ENCODE measurements at places on chromosomes 1 and 21. TPM values are rescaled to one million over a fixed set of nuclear protein-coding genes. Genes with fewer than 3 reads are reported as not detected.

Gene UQCRH
- 341 TPM for total RNA-seq

Gene MFAP2
- 81.6 TPM for total RNA-seq

Gene RGS16
- 6.4 TPM for total RNA-seq

Gene DAB1
- total RNA-seq: 14.0 TPM

Gene GPR37L1
- 0.05 TPM for total RNA-seq

Gene GPR3
- 6.1 TPM for total RNA-seq

Gene NEGR1
- total RNA-seq: 1.1 TPM

Gene IL20
- not detected for total RNA-seq

Gene PHC2
- total RNA-seq: 155 TPM

Gene ACOT11
- 2.7 TPM for total RNA-seq

Gene TRIM17
- total RNA-seq: 6.3 TPM

Gene ERG
- total RNA-seq: 0.61 TPM

GRCh38 chr1:63322114-63322943 is at the start of gene FOXD3:
TSS of gene FOXD3 (plus strand) at chr1:63322567. CDS start at chr1:63323059, 492 bp downstream.
- H3K27me3 ChIP-seq: peaks cover 86% of the 10 kb centered on the region
- peaks cover 13% of the 10 kb centered on the region for H3K36me3 ChIP-seq
- peaks cover 63% of the 10 kb centered on the region for H3K4me1 ChIP-seq
- DNase-seq: peak; percentile 79

- H3K27ac ChIP-seq: no peak overlapping the region
- no peak for DNase-seq
- H3K36me3 ChIP-seq: no peaks in the 10 kb centered on the region
- no peaks in the 10 kb centered on the region for H3K27me3 ChIP-seq
These were observed 72.3 kb upstream of the PALMD start for GRCh38 chr1:99573431-99574217.

- H3K27me3 ChIP-seq: no peaks in the 10 kb centered on the region
- DNase-seq: no peak
- no peak overlapping the region for H3K27ac ChIP-seq
- peaks cover 57% of the 10 kb centered on the region for H3K4me1 ChIP-seq
These were observed 2.7 kb downstream of the RGL1 start for GRCh38 chr1:183807549-183808168.

DNA sequence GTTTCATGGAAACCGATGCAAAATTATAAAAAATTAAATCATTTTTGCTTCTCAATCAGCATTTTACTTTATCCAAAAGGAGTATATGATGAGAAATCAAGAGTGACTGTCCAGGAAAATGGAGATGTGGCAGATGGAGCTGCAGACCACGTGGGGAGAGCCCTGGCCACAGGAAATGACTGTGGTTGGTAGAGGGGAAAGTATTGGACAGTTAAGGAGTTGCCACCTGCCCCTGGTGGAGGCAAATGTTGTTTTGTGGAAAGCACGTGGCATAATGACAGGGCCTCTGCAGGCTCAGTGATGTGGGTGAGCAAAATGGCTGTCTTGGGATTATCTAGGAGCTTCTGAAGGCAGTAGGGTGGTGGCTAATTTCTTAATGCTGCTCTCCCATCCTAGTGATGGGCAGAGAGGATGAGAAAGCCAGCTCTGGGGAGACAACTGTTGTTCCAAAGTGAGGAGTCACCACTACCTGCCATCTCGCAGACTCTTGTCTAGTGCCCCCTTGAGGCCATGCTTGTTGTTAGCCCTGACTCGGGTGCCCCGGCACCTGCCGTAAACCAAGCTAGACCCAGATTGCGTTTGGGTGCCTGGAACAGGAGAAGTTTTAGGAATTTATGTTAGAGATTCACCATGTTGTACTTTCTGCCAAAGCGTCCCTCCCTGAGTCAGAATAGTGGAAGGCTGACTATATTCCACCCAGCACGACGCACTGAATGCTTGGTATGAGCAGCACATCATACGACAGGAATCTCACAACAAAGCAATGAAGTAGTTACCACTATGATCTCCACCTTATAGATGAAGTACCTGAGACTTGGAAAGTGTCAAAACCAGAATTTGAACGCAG is 144.0 kb downstream of the ROR1 start:
- no peaks in the 10 kb centered on the region for H3K36me3 ChIP-seq
- no peaks in the 10 kb centered on the region for H3K27me3 ChIP-seq
- peaks cover 34% of the 10 kb centered on the region for H3K4me1 ChIP-seq
- no peak overlapping the region for H3K4me3 ChIP-seq
- H3K27ac ChIP-seq: no peak overlapping the region

- no peak overlapping the region for H3K27ac ChIP-seq
These were observed 53.6 kb upstream of the SSBP3 start for GRCh38 chr1:54459726-54460191.

DNA sequence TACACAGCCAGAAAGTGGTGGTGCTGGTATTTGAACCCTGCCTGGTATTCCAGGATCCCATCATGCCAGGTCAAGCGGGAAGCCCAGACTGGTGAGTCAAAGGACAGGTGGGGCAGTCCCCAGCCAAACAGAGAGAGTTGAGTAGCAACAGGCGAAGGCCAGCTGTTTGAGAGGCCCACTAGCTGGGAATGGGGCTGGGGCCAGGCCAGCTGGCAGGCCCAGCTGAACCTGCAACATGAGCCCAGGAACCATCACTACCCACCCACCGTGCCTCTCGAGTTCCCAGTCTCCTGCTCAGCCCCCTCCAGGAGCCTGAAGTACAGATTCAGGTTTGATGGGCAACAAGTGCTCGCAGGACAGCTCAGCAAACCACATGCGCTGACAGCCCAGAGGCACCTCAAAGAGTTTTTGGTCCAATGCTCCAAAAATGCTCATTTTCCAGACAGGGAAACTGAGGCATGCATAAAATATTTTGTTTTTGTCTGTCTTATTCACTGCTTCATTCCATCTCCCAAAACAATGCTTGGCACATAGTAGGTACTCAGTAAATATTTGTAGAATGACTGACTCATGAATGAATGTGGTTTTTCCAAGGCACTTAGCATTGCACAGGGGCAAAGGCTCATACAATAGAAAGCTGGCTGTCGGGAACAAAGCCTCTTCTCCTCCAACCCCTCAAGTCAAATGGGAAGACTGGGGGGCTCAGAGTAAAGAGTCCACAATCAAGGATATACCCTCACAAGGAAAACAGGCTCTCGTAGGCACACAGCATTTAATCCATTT is 42.5 kb upstream of the CLIC4 start:
- H3K4me3 ChIP-seq: no peak overlapping the region
- no peak overlapping the region for H3K27ac ChIP-seq
- no peaks in the 10 kb centered on the region for H3K36me3 ChIP-seq

GRCh38 chr21:27653481-27653880 is 686.6 kb upstream of the ADAMTS5 start:
- H3K4me1 ChIP-seq: no peaks in the 10 kb centered on the region
- H3K36me3 ChIP-seq: no peaks in the 10 kb centered on the region
- peaks cover 9% of the 10 kb centered on the region for H3K27me3 ChIP-seq
- no peak for DNase-seq
- H3K27ac ChIP-seq: no peak overlapping the region

DNA sequence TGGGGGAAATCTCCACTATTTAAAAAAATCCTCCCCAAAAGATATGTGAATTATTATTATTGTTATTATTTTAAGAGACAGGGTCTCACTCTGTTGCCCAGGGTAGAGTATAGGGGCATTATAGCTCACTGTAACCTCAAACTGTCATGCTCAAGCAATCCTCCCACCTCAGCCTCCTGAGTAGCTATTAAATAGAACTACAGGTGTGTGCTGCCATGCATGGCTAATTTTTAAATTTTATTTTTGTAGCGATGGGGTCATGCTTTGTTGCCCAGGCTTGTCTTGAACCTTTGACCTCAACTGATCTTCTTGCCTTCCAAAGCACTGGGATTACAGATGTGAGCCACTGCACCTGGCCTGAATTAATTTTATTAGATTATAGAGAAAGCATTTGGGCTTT is 116.8 kb downstream of the RABGAP1L start:
- no peak for DNase-seq
- H3K27ac ChIP-seq: no peak overlapping the region
- no peaks in the 10 kb centered on the region for H3K4me1 ChIP-seq
- H3K4me3 ChIP-seq: no peak overlapping the region

DNA sequence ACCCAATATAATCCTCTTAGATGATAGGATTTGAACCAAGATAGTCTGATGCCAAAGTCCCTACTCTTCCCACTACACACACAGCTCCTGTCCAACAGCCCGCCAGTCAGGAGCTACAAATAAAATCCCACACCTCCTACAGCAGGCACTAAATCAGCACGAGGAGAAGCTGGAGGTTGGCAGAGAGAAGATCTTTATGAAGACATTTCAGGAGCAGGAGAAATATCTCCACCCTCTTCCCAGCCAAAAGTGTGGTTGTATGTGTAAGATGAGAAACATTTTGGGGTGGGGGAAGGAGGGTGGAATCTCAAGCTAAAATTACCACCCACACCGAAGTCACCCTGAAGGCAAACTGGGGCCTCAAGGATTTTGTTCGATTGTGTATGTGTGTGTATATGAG is 54.5 kb downstream of the PLXNA2 start:
- peaks cover 12% of the 10 kb centered on the region for H3K36me3 ChIP-seq
- no peaks in the 10 kb centered on the region for H3K27me3 ChIP-seq
- no peak overlapping the region for H3K27ac ChIP-seq
- H3K4me3 ChIP-seq: no peak overlapping the region
- H3K4me1 ChIP-seq: peaks cover 15% of the 10 kb centered on the region

DNA sequence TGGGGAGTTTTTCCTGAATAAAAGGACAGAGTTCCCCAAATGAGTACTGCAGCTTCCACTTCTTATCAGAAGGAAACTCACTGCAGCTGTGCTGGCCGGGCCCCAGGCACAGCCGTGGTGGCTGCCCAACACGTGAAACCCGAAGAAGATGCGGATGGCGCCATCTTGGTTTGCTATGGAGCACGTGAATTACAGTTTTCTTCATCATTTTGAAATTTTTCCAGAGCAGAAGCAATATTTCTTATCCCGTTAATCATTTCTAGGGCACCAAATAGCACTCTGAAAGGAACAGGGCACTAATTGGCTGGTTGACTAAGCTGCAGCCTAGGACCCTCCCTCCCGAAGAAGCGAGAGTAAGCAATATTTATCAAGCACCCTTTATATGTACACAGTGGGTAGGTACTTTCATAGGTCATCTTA is 63.2 kb upstream of the EPS8L3 start:
- no peak for DNase-seq
- no peak overlapping the region for H3K4me3 ChIP-seq
- peaks cover 18% of the 10 kb centered on the region for H3K4me1 ChIP-seq

DNA sequence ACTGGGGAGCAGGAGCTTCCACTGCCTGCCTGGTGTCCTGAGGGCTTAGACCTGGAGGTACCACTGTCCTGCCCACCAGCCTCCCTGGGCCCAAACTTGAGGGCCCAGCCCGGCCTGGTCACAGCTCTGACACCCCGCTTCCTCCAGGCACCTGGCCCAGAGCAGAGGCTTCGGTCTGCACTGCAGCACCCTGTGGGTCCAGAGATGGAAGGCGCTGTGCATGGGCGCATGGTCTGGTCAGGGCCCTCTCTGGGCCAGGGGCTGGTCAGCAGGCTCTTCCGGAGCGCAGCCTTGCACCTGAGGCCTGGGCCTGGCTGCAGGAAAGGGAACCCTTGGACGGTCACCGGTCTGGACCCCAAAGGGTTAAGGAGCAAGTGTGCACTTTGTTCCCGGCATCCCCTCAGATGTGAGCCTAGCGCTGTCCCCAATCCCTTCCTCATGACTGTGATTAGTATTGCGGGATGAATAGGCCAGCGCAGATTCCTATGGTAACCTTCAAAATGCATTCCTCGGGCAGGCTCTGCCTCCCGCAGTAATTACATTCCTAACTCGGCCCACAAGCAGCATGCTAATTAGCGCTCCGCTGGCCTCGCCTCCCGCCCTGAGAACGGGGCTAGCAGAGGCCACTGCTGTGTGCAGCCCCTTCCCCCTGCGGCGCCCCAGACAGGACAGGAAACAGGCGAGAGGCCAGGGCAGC is 36.3 kb downstream of the PRDM16 start:
- peak overlapping the region; percentile 87 for H3K27ac ChIP-seq
- no peaks in the 10 kb centered on the region for H3K27me3 ChIP-seq

GRCh38 chr1:213326281-213327016 is 275.4 kb downstream of the RPS6KC1 start:
- DNase-seq: no peak
- no peak overlapping the region for H3K4me3 ChIP-seq
- peaks cover 54% of the 10 kb centered on the region for H3K4me1 ChIP-seq
- H3K27me3 ChIP-seq: no peaks in the 10 kb centered on the region

DNA sequence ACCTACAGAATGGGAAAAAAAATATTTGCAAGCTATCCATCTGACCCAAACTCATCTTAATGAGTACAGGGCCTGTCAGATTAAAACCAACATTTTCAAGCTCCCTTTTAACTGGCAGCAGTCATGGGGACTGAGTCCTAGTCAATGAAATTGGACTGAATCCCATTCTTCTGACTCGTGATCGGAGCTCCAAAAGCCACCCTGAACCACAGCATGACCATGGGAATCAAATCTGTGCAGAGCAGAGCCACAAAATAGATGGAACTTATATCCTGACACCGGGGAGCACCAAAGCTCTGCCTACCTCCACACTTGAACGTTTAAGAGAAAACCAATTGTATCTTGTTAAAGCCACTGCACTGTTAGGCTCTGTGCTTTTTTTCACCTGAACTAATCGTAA is 5.0 kb upstream of the RWDD3 start:
- no peaks in the 10 kb centered on the region for H3K36me3 ChIP-seq
- no peak for DNase-seq
- H3K4me3 ChIP-seq: no peak overlapping the region
- peaks cover 19% of the 10 kb centered on the region for H3K4me1 ChIP-seq
- peaks cover 2% of the 10 kb centered on the region for H3K27me3 ChIP-seq

- H3K4me1 ChIP-seq: peaks cover 4% of the 10 kb centered on the region
- no peaks in the 10 kb centered on the region for H3K27me3 ChIP-seq
- no peaks in the 10 kb centered on the region for H3K36me3 ChIP-seq
- DNase-seq: no peak
- no peak overlapping the region for H3K4me3 ChIP-seq
These were observed 28.0 kb upstream of the TSPAN2 start for GRCh38 chr1:115117298-115117697.

GRCh38 chr1:207959910-207960309 is 49.0 kb upstream of the CD34 start:
- peaks cover 75% of the 10 kb centered on the region for H3K27me3 ChIP-seq
- peaks cover 16% of the 10 kb centered on the region for H3K4me1 ChIP-seq
- H3K36me3 ChIP-seq: no peaks in the 10 kb centered on the region
- H3K27ac ChIP-seq: no peak overlapping the region
- peak overlapping the region; percentile 83 for H3K4me3 ChIP-seq

GRCh38 chr21:36003776-36004175 is 56.5 kb downstream of the SETD4 start:
- H3K4me1 ChIP-seq: no peaks in the 10 kb centered on the region
- peaks cover 11% of the 10 kb centered on the region for H3K27me3 ChIP-seq
- H3K4me3 ChIP-seq: no peak overlapping the region

DNA sequence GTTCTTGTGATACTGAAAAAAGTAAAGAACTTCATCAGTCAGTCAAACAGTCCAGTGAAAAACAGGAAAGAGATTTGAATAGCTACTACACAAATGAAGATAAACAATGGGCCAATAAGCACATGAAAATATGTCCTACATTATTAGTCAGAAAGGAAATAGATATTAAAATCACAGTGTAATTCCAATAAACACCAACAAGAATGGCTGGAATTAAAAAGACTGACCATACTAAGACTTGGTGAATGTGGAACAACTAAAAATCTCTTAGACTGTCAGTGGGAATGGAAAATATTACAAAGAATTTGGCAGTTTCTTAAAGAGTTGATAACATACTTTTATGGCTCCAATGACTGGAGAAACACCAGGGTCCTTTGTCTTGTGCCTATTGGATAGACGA is 241.8 kb upstream of the USP24 start:
- H3K27ac ChIP-seq: no peak overlapping the region
- no peaks in the 10 kb centered on the region for H3K27me3 ChIP-seq
- H3K4me1 ChIP-seq: no peaks in the 10 kb centered on the region
- peaks cover 6% of the 10 kb centered on the region for H3K36me3 ChIP-seq
- H3K4me3 ChIP-seq: no peak overlapping the region

Measured in neural crest cell (in vitro differentiated cells).